A549 treated with Mapracorat at 1 μM for 4 hours (cell line): ENCODE measurements at places on chromosomes 1 and 21. TPM values are rescaled to one million over a fixed set of nuclear protein-coding genes. Genes with fewer than 3 reads are reported as not detected.

The C1orf185 gene
- not detected in 5 replicates for total RNA-seq

The C2CD4D gene
- total RNA-seq: not detected in 5 replicates

The OR2T2 gene
- not detected in 5 replicates for total RNA-seq

The S100A12 gene
- not detected in 5 replicates for total RNA-seq

The INSRR gene
- not detected in 5 replicates for total RNA-seq

The CA14 gene
- total RNA-seq: not detected in 5 replicates

The SMCP gene
- not detected in 5 replicates for total RNA-seq

The CHIA gene
- not detected in 5 replicates for total RNA-seq

The MIXL1 gene
- total RNA-seq: 0.23 TPM in 1 of 5 replicates, not detected in the others

The ATF6 gene
- 12.3 to 14.9 TPM (median 14.4 TPM) in 5 replicates for total RNA-seq

The KRTAP11-1 gene
- not detected in 5 replicates for total RNA-seq

The ADCY10 gene
- 0.04 to 0.21 TPM (median 0.04 TPM) in 3 of 5 replicates, not detected in the others for total RNA-seq

The GPR25 gene
- total RNA-seq: not detected in 5 replicates

The VASH2 gene
- total RNA-seq: 1.7 to 3.5 TPM (median 2.9 TPM) in 5 replicates
